SJSA1 (cell line): ENCODE measurements at places on chromosomes 13 and 19.
A peak's percentile ranks its signal among the peaks of the same experiment; 100 is the strongest.

- H3K36me3 ChIP-seq = no peaks in the 10 kb centered on the region
- no peak overlapping the region for H3K27ac ChIP-seq
- no peak overlapping the region for H3K4me3 ChIP-seq
- H3K4me1 ChIP-seq = no peaks in the 10 kb centered on the region
Measured at GRCh38 chr13:100917011-100917410, 242.4 kb upstream of the TMTC4 start.

- no peaks in the 10 kb centered on the region for H3K4me1 ChIP-seq
- no peak for DNase-seq
- no peak overlapping the region for H3K27ac ChIP-seq
- no peak overlapping the region for H3K4me3 ChIP-seq
- no peaks in the 10 kb centered on the region for H3K27me3 ChIP-seq
- no peaks in the 10 kb centered on the region for H3K36me3 ChIP-seq
Measured at GRCh38 chr13:62747629-62748028, 1332.0 kb upstream of the PCDH20 start.

DNA sequence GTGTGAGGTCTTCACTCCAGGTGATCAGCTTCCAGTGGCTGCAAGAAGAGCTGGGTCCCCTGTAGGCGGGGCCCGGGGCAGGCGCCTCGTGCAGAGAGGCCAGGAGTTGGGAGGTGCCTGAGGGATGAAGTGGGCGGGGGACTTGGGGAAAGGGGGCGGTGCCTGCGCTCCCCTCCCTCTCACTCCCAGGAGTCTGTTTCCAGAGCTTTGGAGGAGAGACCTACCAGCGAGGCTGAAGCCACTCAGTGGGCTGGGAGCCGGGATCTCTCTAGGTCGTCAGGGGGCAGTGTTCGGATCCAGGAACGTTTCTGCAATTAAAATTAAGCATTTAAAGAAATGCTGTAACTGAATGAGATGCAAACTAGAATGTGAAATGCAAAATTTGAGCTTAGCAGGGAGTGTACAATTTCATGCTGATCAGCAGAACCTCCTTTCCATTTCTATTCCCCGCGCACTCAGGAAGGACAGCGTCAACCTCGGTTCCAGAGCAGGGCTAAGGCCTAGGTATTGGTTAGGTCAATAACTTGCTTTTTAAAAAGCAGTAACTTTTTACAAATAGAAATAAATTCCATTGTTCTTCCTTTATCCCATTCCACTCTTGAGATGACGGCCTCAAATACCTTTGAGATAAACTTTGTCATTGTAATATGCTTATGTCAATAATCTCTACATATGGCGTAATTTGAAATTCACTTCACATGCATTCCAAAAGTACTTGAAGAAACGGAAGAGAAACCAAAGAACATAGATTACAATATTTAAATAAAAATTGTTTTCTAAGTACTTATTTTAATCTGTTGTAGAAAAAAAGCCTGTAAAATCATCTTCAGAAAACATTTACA lies 11.6 kb downstream of the ZNF160 start:
- no peaks in the 10 kb centered on the region for H3K27me3 ChIP-seq
- peaks cover 47% of the 10 kb centered on the region for H3K36me3 ChIP-seq
- no peak overlapping the region for H3K27ac ChIP-seq
- DNase-seq = no peak
- no peaks in the 10 kb centered on the region for H3K4me1 ChIP-seq

DNA sequence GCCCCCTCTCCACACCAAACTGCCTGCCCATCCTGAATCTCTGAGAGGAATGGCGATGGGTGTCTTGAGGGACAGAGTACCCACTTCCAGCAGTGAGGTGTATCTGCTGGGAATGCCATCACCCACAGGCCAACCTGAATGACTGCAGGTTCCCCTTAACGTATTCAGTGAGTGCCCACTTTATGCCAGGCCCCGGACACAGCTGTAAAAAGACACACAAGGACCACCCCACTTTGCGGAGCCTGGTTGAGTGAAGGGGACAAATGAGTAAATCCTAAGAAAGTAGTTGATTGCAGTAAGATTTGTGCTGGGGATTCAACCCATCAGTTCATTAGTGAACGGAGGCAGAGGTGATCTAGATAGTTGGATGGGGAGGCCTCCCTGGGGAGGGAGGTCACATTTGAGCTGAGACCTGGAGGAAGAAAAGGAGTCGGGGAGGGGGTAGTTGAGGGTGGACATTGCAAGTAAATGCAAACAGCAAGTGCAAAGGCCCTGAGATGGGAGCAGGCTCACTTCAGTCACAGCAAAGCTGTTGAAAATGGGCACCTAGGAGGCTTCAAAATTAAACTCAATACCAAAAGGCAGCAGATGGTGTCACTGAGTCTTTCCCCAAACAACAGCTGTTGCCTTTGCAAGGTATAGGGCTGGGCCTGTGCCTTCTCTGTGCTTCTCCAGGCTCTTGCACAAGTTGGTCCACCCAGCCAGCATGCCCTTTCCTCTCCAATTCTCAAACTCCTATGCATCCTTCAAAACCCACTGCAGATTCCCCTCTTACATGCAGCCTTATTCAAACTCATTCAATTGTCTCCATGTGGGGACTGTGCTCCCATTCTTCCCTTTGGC lies 4.3 kb downstream of the GDF15 start:
- H3K27ac ChIP-seq = no peak overlapping the region
- no peak for DNase-seq
- no peak overlapping the region for H3K4me3 ChIP-seq
- peaks cover 25% of the 10 kb centered on the region for H3K4me1 ChIP-seq
- peaks cover 7% of the 10 kb centered on the region for H3K36me3 ChIP-seq

- H3K4me3 ChIP-seq = peak overlapping the region; percentile 23
- no peaks in the 10 kb centered on the region for H3K36me3 ChIP-seq
- H3K27ac ChIP-seq = no peak overlapping the region
- peaks cover 49% of the 10 kb centered on the region for H3K27me3 ChIP-seq
- H3K4me1 ChIP-seq = peaks cover 33% of the 10 kb centered on the region
- no peak for DNase-seq
Measured at GRCh38 chr19:55353803-55354697, 469 bp downstream of the COX6B2 start.

DNA sequence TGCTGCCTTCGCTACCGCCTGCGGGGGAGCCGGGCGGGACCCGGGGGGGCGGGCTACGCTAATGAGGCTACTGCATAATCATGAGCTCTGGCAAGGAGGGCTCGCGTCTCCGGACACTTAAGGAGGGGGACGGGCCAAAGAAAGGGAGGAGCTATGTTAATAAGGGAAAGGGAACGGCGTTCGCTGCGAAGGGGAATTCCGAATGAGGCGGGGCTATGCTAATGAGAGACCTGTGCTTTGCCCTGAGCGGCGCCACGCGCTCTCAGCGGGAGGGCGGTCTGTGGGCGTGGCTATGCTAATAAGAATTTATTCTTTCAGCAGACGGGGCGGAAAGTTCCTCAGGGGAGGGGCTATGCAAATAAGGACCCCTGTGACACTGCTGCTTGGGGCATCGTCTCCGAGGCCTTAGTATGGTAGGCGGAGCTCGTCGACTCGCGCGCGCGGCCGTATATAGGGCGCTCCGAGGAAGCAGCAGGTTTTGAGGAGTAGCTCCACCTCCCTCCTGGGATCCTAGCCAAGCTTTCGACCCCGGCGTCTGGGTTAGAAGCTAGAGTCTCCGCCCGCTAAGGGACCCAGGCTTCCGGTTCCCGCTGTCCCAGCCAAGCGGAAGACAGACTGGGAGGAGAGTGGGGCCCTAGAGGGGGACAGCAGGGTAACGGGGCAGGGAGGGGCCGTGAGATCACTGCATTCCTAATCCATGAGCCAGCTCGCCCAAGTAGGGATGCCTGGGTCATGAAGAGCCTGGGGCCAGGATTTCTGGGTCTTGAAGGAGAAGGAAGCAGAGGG lies at the start of gene RRAS:
RRAS (minus strand) TSS at position 31 of the 786 bp plus-strand sequence. CDS start 45 bp downstream, outside the sequence.
- no peaks in the 10 kb centered on the region for H3K27me3 ChIP-seq
- H3K36me3 ChIP-seq = peaks cover 22% of the 10 kb centered on the region
- peak within 1 kb of the TSS; percentile 100 for H3K27ac ChIP-seq

DNA sequence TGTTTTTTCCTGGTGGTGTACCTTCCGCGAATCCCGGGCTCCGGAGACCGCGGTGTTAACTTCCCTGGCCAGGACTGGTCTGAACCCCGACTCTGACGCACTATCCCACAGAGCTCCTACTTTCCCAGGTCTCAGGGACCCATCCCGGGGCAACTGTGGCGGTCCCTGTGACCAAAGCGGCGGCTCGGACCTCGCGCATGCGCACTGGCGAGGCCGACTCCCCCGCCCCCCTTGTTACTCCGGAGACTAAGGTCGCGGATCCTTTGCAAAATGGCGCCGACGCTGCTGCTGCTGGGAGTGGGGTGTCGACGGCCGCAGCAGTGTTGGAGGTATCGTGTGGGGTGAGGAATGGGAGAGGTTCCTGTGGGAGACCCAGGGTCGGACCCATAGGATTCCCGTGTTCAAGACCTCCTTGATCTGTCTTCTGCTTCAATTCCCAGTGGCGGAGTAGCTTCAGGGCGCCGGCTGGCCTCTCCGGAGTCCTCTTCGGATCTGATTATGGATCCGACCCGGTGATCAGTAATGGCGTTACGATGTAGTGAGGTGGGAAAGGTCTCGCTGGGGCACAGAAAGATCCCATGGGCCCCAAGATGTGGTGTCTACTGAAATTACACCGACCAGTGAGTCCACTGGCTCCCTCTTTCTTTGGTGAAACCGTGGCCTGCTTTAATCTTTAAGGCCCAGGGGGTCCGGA lies 66.6 kb upstream of the ZNF527 start:
- H3K27ac ChIP-seq = no peak overlapping the region
- DNase-seq = no peak
- H3K27me3 ChIP-seq = no peaks in the 10 kb centered on the region
- H3K4me1 ChIP-seq = no peaks in the 10 kb centered on the region
- no peaks in the 10 kb centered on the region for H3K36me3 ChIP-seq

GRCh38 chr19:36058481-36059179 lies 3.9 kb downstream of the WDR62 start:
- no peak for DNase-seq
- peaks cover 9% of the 10 kb centered on the region for H3K4me1 ChIP-seq
- peaks cover 72% of the 10 kb centered on the region for H3K36me3 ChIP-seq
- no peaks in the 10 kb centered on the region for H3K27me3 ChIP-seq

- no peaks in the 10 kb centered on the region for H3K36me3 ChIP-seq
- no peak for DNase-seq
- no peak overlapping the region for H3K27ac ChIP-seq
Measured at GRCh38 chr13:48797127-48797526, 143.4 kb downstream of the CYSLTR2 start.

DNA sequence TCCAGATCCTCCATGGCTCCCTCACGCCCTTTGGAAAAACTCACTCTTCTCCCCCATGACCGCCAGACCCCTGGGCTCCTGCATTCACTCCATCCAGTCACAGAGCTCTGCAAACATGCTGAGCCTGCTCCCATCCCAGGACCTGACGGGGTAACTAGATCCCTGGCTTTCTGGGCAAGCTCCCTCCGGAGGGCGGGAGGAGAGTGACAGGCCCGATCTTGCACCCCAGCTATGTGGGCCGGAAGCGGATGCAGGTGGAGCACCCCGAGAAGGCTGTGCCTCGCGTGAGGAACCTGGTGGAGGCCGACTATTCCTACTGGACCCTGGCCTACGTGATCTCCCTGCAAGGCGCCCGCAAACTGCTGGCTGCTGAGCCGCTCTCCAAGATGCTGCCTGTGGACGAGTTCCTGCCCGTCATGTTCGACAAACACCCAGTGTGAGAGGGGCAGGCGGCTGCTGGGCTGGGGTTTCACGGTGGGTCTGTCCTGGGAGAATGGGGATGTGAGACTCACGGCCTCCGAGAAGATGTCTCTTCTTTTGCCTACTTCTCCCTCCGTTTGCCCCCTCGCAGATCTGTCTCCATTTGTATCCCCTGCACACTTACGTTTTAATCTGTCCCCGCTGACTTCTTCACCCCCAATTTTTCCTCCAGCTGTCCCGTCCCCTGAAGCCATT lies 25.2 kb downstream of the COLGALT1 start:
- DNase-seq = no peak
- no peak overlapping the region for H3K27ac ChIP-seq
- no peaks in the 10 kb centered on the region for H3K4me1 ChIP-seq
- H3K4me3 ChIP-seq = no peak overlapping the region

DNA sequence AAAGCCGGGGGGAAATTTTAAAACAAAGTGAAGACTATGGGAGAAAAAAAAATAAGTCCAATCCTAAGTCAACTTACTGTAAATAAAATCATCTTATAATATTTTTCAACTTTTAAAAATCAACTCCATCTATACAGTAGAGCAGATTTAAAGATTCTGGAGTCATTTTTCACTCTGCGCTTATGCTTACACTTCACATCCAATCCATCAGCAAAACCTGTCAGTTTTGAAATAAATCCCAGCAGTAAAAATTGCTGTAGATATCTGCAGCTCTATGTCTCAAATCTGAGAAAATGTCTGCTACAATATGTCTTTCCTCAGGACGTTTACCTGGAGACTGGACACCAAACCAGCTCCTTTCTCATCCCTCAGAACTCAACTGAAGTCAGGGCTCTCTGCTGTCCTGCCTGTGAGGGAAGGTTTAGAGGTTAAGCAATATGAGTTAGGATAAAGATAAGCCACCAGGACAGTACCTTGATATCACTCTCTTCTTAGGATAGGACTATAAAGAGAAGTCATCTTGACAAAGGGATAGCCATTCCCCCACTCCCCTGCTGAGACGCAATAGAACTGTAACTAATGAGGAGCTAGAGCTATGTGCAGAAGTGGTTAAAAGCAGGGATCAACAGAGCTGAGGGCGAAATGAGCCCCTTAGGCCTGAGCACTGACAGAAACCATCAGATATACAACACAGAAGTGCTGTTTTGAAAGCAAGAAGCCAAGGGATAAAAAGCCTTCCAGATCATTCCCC lies 254.7 kb upstream of the KLHL1 start:
- no peak for DNase-seq
- no peaks in the 10 kb centered on the region for H3K4me1 ChIP-seq
- no peak overlapping the region for H3K27ac ChIP-seq
- no peaks in the 10 kb centered on the region for H3K36me3 ChIP-seq

DNA sequence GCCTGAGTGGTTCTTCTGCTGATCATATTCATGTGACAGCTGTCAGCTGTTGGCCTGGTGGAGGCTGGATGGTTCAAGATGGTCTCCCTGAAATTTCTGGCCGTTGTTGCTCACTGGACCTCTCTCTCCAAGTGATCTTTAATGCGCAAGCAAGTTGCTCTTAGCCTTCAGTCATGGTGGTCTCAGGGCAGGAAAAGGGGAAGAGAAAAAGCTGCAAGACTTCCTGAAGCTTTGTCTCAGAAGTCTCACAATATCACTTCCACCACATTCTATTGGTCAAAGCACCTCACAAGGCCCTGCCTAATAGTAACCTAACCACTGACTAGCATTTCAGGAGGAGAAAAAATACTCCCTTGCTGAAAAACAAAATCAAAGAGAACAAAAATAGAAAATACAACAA lies 1.6 kb upstream of the ZNF567 start:
- H3K27ac ChIP-seq = no peak overlapping the region
- H3K27me3 ChIP-seq = no peaks in the 10 kb centered on the region
- no peak for DNase-seq
- no peak overlapping the region for H3K4me3 ChIP-seq

GRCh38 chr19:55778331-55778730 lies 9.4 kb downstream of the RFPL4AL1 start:
- DNase-seq = no peak
- no peak overlapping the region for H3K4me3 ChIP-seq
- no peaks in the 10 kb centered on the region for H3K4me1 ChIP-seq
- H3K27me3 ChIP-seq = no peaks in the 10 kb centered on the region
- H3K36me3 ChIP-seq = no peaks in the 10 kb centered on the region
